ENCODE measurements at places on chromosomes 2 and 18.

DNA sequence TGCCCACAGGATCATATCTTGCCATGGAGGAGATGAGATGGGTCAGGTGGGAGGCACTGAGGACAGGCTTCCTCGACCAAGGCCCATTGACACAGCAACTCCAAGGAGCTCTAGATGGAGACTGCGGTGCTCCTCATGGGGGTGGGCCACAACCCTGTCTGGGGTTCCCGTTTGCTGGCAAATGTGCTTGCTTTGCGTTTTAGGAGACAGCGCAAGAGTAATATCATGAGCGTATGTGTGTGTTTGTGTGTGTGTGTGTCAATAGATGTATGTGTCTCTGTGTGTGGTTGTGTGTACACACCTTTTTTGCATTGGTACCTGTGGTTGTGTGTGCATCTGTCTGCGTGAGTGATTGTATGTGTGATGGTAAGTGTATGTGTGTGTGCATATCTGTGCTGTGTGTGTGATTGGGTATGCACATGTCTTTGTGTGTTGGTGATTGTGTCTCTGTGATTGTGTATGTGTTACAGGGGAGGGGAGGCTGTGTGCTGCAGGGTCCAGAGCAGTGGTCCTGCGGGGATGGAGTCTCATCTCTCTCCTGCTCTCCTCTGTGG, 4.4 kb downstream of the FBLN7 start:
- no peak for DNase-seq

- DNase-seq, result no peak
These were observed 48.9 kb downstream of the SMIM21 start for GRCh38 chr18:75378376-75379315.

DNA sequence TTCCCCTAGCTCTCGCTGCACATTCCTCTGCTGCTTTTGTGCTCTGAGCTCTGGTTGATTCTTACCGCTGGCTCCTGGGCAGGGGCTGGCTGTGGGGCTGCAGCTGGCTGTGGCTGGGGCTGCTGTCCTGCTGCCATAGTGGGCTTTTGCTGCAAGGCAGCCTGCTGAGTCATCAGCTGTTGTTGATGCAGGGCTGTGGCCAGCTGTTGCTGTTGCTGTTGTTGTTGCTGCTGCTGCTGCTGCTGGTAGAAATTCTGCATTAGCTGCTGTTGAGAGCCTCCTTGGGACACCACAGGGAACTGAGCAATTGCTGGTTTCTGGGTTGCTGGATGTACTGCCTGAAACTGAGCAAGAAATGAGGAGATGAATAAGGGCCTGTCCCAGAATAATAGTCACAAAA, 77.2 kb upstream of the NFU1 start:
- DNase-seq, result peak; percentile 85

GRCh38 chr2:72956936-72957335, 39.6 kb downstream of the EMX1 start:
- no peak for DNase-seq

DNA sequence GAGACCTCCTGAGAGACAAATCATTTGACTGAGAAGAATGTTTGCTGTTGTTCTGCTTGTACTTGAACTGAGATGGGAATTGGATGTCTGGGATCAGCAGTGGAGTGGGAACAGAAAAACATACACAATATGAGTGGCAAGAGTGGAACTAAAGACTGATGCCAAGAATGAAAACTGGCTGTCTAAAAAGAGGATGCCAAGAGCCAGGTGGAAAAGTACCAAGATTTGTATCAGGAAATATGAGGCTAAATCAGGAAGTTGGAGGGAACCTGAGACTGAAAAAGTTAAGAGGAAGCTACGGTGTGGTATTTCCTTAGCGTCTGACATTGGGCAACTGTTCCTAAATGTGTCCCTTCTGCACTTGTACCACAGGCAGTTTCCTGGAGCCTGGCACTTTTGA, 440.9 kb upstream of the CELF4 start:
- no peak for DNase-seq

GRCh38 chr2:47771211-47771610, 11.7 kb upstream of the MSH6 start:
- DNase-seq, result peak; percentile 83

- DNase-seq, result no peak
These were observed 567.6 kb downstream of the KCNJ3 start for GRCh38 chr2:155266109-155266508.

DNA sequence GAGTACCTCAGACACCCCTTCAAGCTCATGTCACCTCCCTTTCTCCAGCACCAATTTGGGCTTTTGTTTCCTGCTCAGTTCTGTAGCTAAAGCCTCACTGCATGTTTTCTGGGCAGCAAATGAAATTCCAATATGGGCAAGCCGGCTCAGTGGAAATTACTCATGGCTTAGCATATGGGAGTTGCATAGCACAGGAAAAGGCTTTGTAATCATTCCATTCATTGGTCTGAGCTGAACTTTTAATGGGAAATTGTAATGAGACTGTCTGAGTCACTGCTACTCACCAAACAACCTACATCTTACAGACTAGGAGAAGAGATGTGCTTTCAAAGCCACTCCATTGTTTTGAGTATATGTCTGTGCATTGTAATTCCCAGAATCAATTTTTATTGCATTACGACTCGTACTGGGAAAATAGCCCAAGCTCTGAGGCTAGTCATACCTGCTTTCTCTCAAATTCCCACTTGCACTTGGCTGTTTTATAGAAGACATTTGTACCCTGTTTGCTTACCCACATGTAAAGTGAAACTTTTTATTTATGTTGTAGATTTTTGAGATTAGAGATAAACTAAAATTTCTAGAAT, 139.5 kb upstream of the LRATD1 start:
- DNase-seq, result peak; percentile 16

GRCh38 chr2:241052677-241053360, 49.3 kb downstream of the MTERF4 start:
- no peak for DNase-seq

DNA sequence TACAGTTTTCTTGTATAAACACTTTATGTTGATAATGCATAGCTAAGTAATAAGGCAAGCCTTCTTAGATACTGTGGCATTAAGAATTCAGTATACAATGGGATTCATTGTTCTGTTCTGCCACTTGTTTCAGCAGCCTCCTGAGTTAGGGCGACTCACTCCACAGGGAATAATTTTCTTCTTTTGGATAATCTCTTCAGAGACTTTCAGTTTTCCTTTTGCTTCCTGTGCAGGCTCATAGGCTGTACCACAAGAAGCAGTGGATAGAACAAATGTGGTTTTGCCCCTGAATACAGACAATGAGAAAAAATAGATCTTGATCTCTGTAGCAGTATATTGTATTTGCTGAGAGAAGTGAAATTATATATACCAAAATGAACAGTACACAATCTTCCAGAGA, 298.0 kb downstream of the ZNF407 start:
- DNase-seq, result peak; percentile 35

- DNase-seq, result peak; percentile 59
These were observed 22.0 kb downstream of the KATNAL2 start for GRCh38 chr18:46939337-46939963.

DNA sequence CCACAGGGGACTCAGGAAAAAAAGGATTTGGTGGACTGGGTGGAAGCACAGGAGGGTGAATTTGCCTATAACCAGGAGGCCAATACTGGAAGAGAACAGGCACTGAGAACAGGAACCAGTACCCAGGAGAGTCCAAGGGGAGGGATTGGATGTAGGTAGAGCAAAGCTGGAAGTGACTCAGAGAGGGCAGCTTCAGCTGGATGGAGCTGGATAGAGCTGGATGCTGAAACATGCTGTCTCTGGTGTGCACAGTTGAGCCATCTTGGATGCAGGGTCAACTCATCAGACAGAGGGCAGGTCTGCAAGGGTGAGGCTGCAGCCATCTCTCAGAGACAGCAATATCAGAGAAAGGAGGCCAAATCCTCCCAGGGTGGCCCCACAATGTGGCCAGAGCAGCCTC, 134.0 kb downstream of the GALNT14 start:
- DNase-seq, result no peak

GRCh38 chr18:56921896-56922480, 224.9 kb upstream of the BOD1L2 start:
- peak; percentile 34 for DNase-seq

DNA sequence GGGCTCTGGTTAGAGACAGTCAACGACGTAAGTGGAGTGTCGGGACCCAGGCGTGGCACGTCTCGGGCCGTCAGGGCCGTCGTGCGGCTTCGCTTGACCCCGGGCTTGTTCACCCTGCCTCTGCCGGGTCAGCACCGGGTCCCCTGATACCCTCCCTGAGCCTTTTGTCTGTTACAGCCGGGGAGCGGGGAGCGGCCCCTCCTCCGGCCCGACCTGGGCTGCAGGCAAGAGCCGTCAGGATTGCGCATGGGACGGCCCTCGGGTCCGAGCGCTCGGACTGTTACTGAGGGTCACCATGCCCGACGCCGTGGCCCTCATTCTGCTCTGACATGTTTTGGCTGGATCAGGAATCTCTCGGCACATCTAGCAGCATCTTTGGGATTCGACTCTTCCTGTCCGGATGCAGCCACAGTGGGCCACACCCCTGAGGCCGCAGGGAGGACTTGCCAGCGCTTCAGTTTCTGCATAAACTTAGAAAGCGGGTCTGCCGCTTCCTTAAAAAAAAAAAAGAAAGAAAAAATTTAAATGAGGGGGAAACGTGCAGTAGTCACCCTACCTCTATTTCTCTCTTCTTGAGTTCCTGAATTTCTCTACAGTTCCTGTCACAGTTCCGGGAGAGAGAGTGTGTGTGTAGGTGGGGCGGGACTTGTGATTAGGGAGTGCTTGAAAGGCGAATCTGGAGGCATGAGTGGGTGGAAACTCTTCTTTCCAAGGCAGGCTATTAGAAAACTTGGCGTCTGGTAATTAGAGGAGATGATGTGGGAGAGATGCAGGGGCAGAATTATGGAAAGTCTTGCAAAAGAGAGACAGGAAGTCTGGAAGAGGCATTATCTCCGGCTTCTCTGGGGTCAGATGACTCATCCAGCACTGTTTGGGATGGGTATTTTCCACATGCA, 909 bp downstream of the TMEM87B start:
- DNase-seq, result peak; percentile 97

DNA sequence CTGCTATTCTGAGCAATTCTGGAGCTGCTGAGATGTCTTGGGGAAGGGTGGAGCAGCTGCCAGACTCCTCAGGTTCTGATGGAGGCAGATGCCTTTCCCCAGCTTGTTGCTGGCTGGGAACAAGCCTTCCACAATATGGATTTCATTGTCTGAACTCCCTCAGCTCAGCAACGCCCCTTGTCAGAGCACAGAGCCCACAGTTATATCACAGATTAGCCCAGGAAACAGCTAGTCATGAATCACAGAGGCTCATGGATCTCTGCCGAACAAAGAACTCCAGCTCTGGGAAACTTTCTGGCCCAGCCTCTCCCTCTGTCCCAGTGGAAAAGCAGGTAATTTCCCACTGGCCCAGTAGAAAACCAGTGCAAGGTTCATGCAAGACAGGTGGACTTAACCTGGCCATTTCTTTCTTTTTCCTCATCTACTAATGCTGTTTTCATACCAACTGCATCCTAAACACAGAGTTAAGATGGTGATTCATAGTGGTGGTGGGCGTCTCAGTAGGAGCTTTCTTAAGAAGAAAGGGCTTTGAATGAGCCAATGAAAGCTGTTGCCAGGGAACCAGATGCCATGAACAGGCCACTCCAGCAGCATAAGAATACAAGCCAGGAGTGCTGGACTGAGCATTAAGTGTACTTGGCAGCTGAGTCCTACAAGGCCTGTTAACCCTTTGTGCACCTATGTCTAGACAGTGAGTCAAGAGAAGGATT, 8.7 kb upstream of the KIAA2012 start:
- DNase-seq, result peak; percentile 82

GRCh38 chr2:131143803-131144202, 38.7 kb downstream of the PLEKHB2 start:
- DNase-seq, result no peak

DNA sequence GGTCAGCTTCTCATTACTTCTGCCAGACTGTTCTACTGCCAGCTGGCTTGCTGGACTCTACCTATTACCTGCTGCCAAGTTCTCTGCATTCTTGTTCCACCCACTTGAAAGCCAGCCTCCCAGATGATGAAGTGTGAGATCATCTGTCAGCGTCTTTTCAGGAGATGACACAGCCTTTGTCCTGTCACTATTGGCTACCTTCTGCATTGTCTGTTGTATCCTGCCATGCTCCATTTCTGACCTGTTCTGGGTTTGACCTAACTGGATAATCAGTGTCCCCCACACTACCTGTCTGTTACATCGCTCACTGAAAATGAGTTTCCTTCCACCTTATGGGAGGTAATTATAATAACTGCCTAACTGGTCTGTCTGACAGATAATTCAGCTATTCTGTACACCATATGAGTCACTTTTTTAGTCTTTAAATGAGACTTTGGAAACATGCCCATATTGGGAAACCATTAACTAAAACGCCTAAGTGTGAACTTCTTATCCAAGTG, 520.6 kb downstream of the METTL4 start:
- peak; percentile 3 for DNase-seq

GRCh38 chr2:239908744-239909143, 116.4 kb downstream of the NDUFA10 start:
- no peak for DNase-seq

GRCh38 chr2:179344970-179345369, 80.3 kb upstream of the SESTD1 start:
- no peak for DNase-seq

GRCh38 chr2:233416706-233417105, 62.4 kb downstream of the DGKD start:
- DNase-seq, result no peak

DNA sequence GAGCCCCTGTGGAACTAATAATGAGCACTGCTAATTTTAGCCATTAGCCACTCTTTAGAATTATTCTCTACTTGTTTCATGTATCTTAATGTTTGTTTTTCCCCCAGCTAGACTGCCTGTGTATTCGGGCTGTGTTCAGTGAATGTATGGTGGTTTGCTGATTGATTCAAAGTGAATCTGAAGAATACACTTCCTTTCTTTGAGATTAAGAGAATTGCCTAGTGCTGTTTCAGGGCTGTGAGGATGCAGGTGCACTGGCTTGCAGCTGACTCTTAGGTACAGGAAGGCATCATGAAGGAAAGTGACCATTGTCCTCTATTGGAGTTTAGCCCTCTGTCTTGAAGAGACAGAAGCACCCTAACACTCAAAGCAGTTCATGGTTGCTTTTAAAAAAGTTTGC, 138.7 kb downstream of the CERS6 start:
- no peak for DNase-seq

DNA sequence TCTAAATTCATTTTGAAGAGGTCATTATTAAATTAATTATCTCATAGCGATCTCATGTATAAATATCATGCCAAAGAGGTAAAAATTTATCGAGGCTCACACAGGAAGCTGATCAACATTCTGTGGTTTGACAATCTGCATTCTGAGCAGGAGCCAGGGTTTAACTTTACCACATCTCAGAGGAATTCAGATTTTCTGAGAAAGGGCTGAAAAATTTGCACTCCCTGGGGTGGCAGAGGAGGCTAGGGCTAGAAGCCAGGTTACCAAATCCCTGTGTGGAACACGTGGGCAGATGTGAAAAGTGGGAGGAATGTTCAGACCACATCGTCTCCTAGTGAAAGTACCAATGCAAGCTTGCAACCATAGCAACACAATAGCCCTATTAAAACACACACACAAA, 63.5 kb upstream of the CTLA4 start:
- DNase-seq, result peak; percentile 99

DNA sequence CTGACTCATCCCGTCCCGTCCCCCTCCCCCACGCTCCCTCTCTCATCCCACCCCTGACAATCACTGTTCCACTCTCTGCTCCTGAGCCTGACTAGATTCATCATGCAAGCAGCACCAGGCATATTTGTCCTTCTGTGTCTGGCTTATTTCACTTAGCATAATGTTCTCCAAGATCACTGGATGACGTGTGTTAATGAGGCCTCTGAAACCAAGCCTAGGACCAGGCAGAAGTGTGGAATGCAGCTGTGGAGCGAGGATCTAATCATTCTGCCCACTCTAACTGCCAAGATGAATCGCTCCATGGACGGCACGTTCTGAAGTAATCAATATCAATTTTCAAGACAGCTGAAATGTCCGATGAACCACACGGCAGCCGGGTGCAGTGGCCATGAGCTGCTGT, 122.4 kb upstream of the ZNF236 start:
- DNase-seq, result peak; percentile 9
